ENCODE measurements at places on chromosomes 13 and 19.

- DNase-seq = no peak
These were observed 1747.9 kb upstream of the SPRY2 start for GRCh38 chr13:82088781-82089180.

DNA sequence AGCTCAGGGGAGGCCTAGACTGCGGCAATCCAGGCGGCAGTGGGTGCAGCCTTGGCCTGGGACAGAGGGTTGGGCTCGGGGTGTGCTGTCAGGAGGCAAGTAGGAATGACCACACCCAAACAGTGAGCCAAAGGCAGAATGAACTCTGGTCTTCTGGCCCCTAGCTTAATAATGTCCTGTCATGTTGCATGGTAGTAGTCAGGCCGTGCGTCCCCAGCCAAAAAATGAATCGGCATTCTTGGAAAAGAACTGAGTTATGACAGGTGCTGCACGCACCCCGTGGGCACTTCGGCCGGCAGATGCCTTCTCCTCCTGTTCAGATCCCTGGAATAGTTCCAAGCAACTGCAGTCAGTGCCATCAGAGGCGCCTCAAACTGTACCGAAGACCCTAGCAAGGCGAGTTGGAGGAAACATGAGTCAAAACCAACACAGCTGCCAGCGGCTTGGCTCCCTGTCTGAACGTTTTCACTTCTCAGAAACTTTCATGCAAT lies 55.9 kb downstream of the ATP7B start:
- no peak for DNase-seq

GRCh38 chr19:53881482-53882390 lies at the start of gene PRKCG:
PRKCG (plus strand) TSS chr19:53882197; CDS start chr19:53882495, 298 bp downstream.
- peak; percentile 76 for DNase-seq

- peak; percentile 84 for DNase-seq
These were observed at the start of gene FBXO27 for GRCh38 chr19:39032063-39032918. FBXO27 (minus strand) TSS chr19:39032549; CDS start chr19:39032227, 322 bp downstream.

DNA sequence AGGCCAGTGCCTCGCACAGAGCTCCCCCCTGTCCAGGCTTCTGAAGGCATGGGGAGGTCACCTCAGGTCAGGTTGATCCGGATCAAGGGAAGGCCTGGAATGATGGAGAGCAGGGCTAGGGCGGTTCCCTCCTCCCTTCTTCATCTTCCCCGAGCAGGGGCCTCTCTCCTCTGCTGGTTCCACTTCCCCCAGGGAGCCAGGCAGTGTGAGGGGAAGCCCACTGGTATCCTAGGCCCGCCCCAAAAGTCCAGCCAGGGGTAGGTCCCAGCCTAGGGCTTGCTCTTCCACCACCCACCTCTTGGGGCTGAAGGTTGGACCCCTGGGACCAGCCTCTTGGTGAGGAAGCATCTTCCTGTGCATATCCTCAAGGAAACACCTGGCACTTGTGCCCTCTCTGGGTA lies 16.4 kb upstream of the PRR19 start:
- DNase-seq = no peak

DNA sequence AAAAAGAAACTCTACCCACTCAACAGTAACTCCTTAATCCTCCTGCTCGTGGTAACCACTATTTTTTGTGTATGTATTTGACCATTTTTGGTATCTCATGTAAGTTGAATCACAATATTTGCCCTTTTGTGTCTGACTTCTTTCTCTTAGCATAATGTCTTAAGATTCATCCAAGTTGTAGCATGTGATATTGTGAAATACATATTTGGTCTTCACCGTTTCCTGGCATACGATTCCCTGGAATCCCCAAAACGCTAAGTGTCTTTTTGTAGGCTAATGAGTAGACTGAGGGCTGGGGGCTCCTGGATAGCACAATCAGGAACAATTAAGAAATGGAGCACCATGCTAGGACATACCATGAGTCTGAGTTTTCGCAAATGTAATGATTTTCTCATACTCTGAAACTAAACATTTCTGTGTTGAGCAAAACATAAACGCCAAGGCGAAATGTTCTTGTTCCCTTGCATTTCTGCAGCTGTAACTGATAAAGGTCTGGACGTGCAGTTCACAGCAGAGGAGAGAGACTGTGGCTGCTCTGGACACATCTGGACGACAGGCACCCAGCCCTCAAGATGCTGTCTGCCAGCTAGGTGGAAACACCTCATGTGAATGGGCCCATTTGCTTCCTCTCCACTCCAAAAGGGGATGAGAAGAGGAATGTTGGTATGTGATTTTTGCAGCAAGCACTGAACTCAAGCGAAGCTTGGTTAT lies 38.4 kb downstream of the BRD4 start:
- DNase-seq = peak; percentile 54

- DNase-seq = no peak
These were observed 4.7 kb upstream of the F10 start for GRCh38 chr13:113117911-113118260.

DNA sequence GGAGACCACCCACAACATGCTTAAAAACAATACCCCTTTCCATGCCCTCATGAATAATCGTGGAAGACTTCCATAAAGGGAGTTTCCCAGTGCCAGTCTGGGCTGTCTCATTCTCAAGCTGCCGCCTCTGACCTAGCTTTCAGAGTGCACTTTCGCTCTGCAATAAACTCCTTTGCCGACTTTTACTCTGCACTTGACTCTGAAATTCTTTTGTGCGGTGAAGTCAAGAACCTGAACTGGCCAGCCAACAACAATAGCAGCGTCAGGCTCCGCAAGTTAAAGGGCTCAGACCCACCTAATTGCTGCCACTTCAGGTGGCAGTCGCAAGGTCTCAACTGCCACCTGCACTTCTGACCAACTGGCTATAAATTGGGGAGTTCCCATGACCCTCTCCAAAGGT lies 10.3 kb upstream of the LEUTX start:
- DNase-seq = no peak

DNA sequence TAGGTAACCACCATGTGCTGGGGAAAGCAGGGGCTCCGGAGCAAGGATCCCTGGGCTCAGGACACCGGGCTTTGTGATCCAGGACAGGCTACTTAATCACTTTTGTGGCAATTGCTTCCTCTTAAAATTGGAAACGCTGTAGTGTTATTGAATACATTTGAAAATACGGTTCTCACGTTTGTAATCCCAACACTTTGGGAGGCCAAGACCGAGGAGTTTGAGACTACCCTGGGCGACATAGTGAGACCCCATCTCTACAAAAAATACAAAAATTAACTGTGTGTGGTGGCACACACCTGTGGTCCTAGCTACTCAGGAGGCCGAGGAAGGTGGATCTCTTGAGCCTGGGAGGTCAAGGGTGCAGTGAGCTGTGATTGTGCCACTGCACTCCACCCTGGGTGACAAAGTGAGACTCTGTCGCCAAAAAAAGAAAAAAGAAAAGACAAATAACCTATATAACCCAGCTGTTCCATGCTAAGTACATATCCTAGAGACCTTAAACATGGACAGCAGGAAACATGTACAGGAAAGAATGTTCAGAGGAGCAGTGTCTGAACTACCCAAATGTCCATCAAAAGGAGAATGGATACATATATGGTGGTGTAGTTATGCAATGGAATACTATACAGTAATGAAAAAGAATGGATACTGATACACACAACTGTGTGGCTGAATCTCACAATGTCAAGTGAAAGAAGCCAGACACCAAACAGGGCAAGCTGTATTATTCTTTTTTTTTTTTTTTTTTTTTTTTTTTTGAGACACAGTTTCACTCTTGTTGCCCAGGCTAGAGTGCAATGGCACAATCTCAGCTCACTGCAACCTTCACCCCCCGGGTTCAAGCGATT lies 622 bp upstream of the PRODH2 start:
- DNase-seq = no peak

- peak; percentile 6 for DNase-seq
These were observed 10.7 kb downstream of the AP2S1 start for GRCh38 chr19:46839752-46840497.

GRCh38 chr19:16200038-16201010 lies 2.6 kb downstream of the AP1M1 start:
- no peak for DNase-seq
